HT1080 (cell line): ENCODE measurements at places on chromosomes 7 and 10.

- DNase-seq = peak; percentile 34
These were observed at the start of gene CDK14 for GRCh38 chr7:90595801-90596670. CDK14 (plus strand) TSS chr7:90596321; CDS start chr7:90596628, 307 bp downstream.

DNA sequence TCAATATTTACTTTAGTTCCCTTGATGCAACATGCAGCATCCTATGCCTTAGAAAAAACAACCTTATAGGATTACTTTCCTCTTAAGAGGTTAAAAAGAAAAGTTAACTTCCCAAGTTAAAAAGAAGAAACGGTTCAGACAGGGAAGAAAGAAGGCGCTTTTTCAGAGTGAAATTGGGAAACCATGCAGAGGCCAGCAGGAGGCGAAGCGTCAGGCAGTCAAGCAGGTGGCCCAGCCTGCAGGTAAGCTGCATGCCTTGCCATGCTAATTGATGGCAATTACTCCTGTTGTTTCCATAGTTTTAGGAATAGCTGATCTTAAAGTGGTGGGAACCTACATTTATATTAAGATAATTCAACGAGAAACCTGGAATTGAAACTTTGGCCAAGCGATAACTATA, 302.6 kb upstream of the SP4 start:
- DNase-seq = no peak

DNA sequence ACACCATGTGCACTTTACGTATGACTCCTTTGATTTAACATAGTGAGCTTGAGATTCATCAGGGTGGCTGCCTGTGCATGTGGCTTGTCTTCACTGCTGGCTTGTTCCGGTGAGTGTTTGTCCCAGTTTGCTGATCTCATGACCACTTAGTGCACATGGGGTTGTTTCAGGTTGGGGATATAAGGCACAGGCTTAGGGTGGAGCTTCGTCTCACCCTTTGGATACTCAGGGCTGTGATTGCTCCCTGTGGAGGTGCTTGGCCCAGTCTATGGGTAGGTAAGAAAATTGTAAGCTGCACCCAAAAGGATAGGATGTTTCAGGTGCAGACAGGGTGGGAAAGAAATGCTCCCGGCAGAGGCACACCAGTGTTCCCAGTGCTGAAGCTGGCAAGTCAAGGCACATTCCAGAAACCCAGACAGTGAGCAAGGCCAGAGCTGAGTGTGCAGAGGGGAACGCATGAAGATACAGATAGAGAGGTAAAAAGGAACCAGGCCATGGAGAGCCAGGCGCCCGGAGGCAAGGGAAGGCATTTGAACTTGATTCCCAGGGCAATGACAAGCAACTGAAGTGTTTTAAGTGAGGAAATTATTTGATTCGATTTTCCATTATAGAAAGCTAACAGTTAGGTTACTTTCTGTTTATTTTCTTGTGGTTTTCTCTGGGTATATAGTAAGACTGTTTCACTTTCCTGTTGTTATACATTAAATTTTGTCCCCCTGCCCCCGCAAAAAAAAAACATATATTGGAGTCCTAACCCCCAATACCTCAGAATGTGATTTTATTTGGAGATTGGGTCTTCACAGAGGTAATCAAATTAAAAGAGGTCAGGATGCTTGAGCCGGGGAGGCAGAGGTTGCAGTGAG, 289.8 kb upstream of the KLF6 start:
- DNase-seq = no peak

DNA sequence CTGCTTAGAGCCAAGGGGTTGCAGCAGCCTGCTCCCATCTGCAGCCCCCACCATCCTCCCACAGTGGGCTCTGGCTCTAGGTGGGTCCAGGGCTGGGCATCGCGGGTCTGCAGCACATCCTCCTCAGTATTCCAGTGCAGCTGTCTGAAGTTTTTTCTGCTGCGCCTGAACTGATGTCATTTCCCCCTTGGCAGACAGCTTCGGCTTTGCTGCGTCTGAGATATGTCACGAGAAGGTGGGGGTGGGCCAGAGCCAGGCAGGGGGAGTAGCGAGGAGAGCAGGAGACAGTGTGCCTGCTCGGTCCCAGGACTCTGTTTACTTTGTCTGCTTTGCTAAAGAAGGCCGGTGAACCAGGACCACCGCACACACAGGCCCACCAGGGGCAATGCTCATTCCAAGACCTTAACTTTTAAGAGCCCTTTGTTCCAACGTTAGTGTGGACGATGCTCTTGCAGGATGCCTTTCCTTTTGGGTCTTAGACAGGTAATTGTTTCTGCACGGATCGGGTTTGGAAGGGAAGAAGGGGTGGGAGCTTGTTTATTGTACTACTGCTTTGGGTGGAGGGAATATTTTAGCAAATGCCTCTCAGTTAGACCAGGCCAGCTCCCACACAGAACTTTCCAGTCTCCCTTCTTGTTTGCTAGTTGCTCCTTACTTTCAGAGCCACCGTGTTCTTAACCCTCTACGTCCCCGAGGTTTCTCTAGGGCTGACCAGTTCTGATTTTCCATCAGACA, 32.4 kb downstream of the WBP1L start:
- DNase-seq = peak; percentile 75

GRCh38 chr7:49396229-49396628, 377.2 kb upstream of the VWC2 start:
- peak; percentile 27 for DNase-seq
